Activated naive CD4-positive, alpha-beta T cell treated with anti-CD3 and anti-CD28 coated beads, Interleukin-2, amount 50 U/mL, for 72 hours (primary cell): ENCODE measurements at places on chromosomes 11 and 22. TPM values are rescaled to one million over a fixed set of nuclear protein-coding genes. Genes with fewer than 3 reads are reported as not detected.

Gene RIN1
- 2.6 TPM for total RNA-seq

Gene ZBTB16
- total RNA-seq = 3.1 TPM

Gene MACROD1
- 25.3 TPM for total RNA-seq

Gene KRTAP5-1
- not detected for total RNA-seq

Gene POU2AF1
- total RNA-seq = 3.2 TPM

Gene MRPL49
- total RNA-seq = 92.6 TPM

Gene OR10D3
- total RNA-seq = not detected

- no peak for DNase-seq
Observed at GRCh38 chr11:119785131-119785530, 56.1 kb upstream of the NECTIN1 start.

DNA sequence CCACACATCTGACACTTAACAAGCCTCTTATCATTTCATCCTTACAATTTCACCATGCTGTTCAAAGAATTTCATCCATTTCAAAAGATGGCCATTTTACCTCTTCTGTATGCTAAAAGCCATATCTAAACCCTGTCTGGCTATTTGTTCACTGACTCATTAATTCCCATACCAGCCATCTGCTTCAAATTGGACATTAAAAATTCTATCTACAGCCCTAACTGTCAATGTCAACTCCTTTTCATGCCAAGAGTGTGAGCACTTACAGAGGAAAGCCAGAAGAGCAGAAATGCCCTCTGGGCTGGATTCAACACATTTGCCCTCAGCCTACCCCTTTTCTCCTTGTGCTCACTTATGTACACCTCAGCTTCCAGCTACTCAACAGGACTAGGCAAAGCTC is 59.2 kb downstream of the SYTL2 start:
- DNase-seq = no peak

DNA sequence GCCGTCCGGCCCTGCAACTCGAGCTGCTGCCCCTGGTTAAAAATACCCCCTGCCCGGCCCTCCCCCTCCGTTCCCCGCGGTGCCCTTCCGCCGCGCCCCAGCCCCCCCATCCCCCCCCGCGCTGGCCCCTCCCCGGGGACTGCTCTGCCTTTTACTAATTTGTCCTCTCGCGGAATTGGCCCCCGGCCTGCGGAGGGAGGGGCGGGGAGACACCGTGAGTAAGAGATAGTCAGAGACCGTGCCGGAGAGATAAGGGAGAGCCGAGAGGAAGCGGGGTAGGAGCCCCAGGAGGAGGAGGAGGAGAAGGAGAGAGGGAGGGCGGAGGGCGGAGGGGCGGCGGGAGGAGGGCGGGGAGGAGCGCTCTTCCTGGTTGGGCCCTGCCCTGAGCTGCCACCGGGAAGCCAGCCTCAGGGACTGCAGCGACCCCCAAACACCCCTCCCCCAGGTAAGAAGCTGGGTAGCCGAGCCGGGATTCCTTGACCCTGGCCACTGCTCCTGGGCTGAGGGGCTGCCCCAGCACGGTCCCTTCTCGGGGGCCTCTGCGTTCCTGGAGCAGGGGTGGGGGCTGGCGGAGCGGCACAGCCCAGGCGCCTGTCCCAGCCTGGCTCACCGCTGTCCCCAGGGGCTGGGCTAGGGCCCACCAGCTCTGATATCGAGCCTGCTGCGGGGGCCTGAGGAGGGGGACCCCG is at the start of gene CAPN1:
CAPN1 (plus strand) TSS at position 360 of the 689 bp plus-strand sequence. CDS start 774 bp downstream, outside the sequence.
- peak; percentile 89 for DNase-seq

DNA sequence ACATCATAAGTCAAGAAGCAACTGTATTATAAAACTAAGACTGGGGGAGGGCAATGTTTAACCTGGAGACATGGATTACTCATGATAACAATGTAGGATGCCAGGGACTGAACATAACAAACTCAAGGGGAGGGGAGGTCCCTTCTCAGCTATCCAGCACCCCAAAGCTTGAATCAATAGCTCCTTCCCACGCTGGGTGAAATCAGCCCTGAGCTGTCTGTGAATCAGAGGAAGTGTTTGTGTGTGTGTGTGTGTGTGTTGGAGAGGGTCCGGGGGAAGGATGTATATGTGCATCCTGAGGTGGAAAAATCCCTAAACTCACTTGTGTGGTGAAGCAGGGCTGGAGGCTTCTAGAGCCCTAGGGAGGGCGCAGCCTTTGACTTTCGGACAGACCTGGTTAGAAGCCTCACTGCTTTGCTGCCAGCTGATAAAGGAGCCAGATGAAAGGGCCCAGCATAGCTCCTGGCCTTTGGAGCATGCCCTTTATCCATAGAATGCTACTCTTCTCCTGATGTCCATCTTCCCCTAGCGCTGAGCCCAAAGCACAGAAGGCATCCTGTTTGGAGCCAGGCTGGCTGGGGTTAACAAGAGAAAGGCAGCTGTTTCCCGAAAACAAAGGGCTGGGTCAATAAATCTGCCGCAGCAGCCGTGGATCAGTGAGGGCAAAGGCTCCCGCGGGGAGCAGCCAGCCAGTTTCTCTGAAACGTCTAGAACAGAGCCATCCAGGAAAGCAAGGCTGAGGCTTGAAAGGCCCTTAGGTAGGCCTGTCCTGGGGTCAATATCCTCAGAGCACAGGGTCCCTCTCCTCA is 35.8 kb downstream of the TNKS1BP1 start:
- no peak for DNase-seq

- DNase-seq = no peak
Observed at GRCh38 chr22:44884968-44885805, 124.6 kb downstream of the PHF21B start.

- DNase-seq = no peak
Observed at GRCh38 chr11:3036419-3036818, 20.8 kb downstream of the CARS1 start.

DNA sequence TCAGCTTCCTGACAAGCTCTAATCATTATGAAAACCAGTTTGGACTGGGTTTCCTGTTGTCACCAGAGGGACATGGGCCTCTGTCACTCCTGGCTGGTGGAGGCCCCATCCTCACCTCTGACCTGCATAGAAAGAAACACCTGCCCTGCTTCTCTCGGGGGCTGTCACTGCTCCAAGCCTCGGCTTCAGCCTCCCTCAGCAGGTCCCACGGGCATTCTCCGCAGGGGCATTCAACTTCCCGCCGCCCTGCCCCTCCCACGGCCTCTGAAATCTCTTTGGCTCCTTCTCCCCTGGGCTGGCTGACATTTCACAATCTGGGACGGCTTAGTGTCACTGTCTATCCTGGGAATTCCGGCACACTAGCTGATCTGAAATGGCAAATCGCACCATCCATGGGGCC is 257.9 kb downstream of the CTTN start:
- DNase-seq = no peak

- DNase-seq = no peak
Observed at GRCh38 chr11:2085251-2086066, 53.7 kb downstream of the IGF2 start.

GRCh38 chr11:58939277-58939676 is at the start of gene GLYATL1:
GLYATL1 (plus strand) TSS chr11:58939488; CDS start chr11:58947088, 7,600 bp downstream.
- no peak for DNase-seq

DNA sequence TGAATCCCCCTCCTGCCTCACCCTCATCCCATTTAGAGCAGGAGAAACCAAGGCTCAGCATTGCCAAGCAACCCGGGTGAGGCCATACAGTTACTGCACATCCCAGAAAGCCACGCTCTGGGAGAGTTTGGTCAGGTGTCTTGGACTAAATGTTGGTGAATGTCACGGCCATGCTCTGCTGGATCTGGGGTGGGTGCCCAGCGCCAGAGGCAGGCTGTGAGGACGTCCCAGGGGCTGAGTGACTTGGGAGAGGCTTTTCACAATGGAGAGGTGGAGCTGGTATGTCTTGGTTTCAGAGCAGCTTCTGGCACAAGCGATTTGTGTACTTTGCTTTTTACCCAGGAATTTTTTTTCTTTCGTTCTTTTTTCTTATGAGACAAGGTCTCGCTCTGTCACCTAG is 6.6 kb downstream of the SERHL2 start:
- no peak for DNase-seq

DNA sequence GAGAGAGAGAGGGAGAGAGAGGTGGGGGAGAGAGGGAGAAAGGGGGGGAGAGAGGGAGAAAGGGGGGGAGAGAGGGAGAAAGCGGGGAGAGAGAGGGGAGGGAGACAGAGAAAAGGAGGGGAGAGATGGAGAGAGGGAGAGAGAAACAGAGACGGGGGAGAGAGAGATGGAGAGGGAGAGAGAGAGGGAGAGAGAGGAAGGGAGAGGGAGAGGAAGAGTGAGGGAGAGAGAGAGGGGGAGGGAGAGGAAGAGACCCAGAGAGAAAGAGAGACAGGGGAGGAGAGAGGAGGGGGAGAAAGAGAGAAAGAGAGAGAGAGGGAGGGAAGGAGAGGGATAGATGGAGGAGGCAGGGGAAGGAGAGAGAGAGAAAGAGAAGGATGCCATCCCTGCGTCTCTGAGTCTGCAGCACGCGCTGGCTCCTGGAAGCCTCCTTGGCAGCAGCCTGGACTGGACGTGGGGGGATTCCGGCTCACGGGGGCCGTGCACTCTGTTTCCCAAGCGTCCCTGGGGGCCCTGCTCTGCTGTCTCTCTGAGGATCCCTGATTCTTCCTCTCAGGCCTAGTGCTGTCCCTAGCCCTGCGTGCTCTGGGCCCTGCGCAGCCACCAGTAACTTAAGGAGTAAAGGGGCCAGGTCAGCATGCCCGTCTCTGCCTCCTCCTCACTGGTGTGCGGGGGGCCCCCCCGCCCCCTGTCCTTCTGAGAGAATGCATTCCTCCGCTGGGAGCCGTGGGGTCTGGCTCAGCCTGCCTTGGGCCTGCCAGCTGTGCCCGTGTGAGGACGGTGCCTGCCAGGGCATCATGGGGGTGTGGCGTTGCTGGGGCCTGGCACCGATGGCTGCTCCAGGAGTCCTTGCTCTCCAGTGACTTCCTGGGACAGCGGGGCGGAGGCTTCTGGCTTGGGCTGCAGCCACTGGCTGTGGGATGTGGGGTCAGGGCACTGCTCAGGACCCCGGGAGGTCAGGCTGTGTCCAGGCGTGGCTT is 429.5 kb downstream of the TBC1D22A start:
- no peak for DNase-seq

DNA sequence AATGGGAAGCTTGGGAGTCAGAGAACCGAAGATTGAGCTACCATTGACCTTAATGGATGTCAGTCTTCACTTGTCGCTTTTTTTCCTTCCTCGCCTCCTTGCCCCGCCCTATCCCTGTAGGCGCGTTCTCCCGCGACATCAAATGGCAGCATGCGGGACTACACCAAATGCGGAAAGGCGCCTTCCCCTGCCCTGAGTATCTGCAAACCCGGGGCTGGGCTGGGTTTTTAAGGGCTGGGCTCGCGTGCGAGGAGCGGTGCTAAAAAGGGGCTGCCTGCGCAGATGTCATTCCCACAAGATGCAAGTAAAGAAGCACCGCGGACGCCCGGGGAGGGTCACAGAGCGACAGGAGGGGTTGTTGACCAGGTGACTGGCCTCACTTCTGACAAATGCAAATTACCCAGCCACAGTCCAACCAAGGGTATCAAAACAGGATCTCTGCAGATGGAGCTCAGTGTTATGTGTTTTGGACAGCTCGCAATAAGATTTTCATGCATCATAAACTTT is 4.7 kb upstream of the FAM111B start:
- DNase-seq = peak; percentile 65

DNA sequence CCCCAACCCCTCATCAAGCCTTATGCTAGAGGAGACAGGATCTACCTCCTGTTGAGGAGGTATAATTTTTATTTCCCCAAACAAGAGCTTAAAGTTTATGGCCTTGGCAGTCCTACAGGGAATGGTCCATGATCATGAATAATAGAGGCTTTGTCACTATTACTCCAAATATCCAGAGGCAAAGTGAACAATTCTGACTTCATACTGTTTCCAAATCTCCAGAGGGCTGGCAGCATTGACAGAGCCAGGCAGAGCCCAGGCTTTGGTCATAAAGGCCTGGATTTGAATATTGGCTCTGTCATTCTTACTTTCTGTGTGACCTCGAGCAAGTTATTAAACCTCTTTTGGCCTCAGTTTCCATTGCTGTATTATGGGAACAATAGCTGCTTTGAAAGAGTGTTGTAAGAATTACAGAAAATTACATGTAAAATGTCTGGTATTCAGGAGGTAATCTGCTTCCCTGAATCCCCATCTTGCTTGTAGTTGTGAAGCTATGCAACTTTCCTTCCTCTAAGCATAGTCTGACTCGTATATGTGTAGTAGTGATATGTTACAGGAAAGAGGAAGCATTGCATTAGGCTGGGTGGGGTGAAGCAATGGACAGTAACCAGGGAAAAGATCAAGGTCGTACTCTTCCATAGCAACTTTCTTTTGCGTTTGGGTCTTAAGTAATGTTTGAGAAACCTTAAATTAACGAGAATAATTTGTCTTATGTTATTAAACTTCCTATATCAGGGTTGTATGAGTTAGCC is 88.8 kb downstream of the CD44 start:
- no peak for DNase-seq

- no peak for DNase-seq
Observed at GRCh38 chr11:67395555-67396258, 3.9 kb downstream of the RAD9A start.

DNA sequence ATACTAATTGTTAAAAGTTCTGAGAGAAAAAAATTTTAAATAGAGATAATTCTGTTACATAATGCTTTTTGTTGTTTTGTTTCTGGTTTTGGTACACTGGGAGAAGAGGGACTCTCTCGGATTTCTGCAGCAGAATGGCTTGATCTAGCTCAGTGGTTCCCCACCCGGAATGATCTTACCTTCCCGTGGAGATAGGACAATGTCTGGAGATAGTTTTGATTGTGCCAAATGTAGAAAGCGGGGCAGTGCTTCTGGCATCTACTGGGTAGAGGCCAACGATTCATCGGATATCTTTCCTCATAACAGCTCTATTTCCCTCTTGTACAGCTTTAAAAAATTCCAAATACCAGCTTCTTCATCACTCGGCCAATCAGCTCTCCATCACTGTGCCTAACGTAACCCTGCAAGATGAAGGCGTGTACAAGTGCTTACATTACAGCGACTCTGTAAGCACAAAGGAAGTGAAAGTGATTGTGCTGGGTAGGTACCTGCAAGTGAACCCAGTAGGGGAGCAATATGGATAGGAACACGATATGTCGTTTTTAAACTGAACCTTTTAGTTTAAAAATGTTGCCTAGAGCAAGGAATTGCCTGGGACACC is 13.2 kb downstream of the CRTAM start:
- DNase-seq = no peak

DNA sequence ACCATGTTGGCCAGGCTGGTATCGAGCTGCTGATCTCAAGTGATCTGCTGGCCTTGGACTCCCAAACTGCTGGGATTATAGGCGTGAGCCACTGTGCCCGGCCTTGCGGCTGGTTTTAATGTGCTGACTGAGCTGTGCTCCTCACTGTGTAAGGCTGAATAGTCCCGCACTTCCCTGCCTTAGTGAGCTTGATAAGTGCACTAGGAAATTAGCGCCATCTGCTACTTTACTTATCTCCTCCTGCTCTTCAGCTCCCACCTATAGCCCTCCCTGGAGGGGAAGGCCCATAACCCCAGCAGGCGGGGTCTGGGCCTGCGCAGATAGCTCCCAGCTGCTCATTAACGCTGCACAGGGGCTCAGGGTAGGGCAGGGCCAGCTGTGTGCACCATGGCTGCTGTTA is 49.4 kb downstream of the CLMP start:
- DNase-seq = no peak
